Stimulated activated CD8-positive, alpha-beta memory T cell treated with anti-CD3 and anti-CD28 coated beads, Interleukin-12 subunit alpha, Interleukin-12 subunit beta, amount 100 ng/mL, for 4 hours (primary cell): ENCODE measurements at places on chromosomes 7 and 10.

- no peak for DNase-seq
Measured at GRCh38 chr7:79666472-79666871, 213.0 kb upstream of the MAGI2 start.

- DNase-seq: no peak
Measured at GRCh38 chr10:60986791-60987190, 42.8 kb upstream of the RHOBTB1 start.

DNA sequence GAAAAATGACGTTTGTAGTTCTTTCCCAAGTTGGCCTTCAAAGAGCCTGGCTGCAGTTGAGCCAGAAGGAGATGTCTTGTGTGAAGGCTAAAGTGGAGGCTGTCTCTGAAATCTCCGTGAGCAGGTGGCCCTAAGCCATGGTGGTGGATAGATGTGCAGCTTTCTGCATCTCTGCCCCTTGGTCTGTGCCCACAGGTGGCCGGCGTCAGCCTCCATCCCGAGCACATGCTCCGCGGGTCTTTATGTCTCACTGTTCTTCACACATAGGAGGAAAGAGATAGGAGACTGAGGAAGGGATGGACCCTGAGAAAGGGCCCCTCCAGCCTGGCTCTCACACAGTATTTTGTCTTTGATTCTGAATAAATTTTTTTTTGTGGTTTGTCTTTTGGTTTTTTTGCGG, 30.3 kb upstream of the SLC26A4 start:
- no peak for DNase-seq

DNA sequence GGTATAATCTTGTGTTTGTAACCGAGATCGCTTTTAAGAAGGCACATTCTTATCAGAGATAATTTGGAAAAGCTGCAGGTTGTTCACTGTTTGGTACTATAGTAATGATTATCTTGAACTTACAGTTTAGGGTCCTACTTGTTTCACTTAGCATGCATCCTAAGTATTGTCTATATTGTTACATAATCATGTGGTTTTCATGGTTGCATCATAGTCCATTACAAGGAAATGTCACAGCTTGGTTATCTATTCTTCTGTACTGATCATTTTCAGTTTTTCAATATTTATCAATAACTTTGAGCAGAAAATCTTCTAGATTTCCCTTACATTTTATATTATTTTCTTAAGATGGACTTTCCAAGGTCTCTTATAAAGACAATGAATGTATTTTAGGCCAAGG, 116.3 kb downstream of the PLPP4 start:
- DNase-seq: no peak

GRCh38 chr7:109282726-109283125, 713.1 kb downstream of the DNAJB9 start:
- DNase-seq: no peak

DNA sequence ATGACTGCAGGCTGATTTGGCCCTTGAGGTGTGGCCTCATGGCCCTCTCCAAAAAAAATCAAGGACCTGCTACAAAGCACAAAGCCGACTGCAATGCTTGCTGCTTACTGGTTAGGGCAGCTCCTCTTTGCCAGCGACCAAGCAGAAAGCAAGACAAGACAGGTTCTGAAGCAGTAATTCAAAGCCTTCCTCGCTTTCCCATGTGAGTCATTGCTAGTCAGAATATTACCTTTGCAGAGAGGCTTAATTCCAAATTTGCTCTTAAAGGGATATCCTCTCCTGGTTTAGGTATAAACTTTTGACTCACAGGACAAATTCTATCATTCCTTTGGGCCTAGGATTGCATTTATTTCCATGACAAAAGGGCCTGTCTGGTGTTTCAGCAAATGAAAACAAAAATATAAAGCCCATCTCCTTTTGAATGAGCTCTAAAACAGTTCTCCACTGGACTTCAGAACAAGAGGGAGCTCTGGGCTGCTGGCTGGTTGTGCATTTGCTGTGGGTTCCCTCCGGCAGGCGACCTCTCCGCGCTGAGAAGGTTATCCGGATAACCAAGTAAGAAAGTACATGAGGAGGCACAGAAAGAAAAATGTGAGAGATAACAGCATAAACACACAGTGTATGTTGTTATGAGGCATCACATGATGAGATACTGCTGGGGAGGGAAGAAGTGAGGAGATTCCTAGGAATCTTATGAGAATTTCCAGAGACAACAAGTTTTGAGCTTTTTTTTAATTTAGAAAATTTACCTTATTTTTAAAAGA, 90.8 kb downstream of the EGFR start:
- no peak for DNase-seq

GRCh38 chr10:91782539-91782938, 15.7 kb upstream of the TNKS2 start:
- DNase-seq: no peak

DNA sequence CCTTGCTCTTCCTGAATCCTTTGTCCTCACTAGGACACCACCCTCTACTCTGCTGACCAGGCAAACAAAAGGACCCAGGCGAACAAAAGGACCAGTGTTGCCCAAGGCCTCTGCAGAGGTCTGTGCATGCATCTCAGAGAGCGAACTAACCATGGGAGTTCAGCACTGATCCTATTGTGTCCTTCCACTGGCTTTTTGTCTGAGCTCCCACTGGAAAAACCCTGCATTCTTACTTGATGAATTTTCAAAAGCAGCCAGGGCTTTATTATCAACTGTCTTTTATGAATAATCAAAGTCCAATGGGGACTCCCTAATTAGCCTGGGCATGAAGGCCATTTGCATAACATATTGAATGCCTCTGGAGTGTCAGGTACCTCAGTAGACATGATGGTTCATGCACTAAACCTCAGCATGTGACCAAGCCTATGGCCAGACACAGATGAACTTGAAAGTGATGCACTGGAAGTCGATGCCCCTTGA, 140.6 kb downstream of the KCNMA1 start:
- no peak for DNase-seq

- no peak for DNase-seq
Measured at GRCh38 chr10:106410331-106410730, 754.2 kb downstream of the SORCS1 start.

GRCh38 chr10:29322918-29323317, 34.0 kb downstream of the LYZL1 start:
- no peak for DNase-seq

DNA sequence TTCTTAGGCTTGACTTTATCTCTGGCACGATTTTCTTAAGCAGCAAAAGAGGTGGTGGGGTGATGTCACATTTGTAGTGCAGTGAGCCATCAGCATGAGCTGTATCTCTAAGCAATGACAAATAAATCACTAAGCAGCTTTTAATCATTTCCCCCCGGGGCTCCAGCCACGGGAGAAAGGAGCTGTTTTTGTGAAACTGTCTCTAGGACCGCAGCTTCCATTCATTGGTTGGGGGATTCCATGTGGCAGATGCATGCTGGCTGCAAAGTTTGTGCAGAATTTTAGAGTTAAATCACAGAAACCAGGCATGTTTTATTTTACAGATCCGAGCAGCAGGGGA, 464 bp downstream of the KIAA1217 start:
- DNase-seq: no peak

GRCh38 chr10:49403363-49403762, 7.5 kb upstream of the DRGX start:
- no peak for DNase-seq
